Stimulated activated CD8-positive, alpha-beta memory T cell treated with anti-CD3 and anti-CD28 coated beads, Interleukin-7, amount 100 ng/mL, for 4 hours (primary cell): ENCODE measurements at places on chromosomes 3 and 15.

- no peak for DNase-seq
Measured at GRCh38 chr3:135364676-135365075, 569.6 kb downstream of the EPHB1 start.

GRCh38 chr15:95068701-95069521 lies 837.5 kb downstream of the MCTP2 start:
- no peak for DNase-seq

- no peak for DNase-seq
Measured at GRCh38 chr15:31373096-31373865, 46.6 kb downstream of the KLF13 start.

DNA sequence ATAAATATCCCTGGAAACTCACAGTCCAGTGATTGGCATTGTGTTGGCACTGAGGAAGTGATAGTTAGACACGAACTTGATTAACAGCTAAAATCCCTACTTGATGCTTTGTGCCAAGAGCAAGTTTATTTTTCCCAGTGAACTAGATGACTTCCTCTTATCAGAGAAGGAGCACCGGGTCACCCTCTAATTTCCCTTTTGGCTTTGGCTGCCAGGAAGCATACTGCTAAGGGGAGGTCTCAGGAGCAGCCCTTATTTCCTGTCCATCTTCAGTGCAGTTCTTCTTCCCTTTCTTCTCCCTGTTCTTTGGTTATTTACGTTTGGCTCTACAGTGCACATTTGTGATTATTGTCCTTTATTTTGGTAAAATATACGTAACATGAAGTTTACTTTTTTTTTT lies 13.0 kb downstream of the FBLN2 start:
- no peak for DNase-seq
